Hindlimb muscle (tissue), 1 donor: ENCODE measurements at places on chromosomes 11 and 22.

DNA sequence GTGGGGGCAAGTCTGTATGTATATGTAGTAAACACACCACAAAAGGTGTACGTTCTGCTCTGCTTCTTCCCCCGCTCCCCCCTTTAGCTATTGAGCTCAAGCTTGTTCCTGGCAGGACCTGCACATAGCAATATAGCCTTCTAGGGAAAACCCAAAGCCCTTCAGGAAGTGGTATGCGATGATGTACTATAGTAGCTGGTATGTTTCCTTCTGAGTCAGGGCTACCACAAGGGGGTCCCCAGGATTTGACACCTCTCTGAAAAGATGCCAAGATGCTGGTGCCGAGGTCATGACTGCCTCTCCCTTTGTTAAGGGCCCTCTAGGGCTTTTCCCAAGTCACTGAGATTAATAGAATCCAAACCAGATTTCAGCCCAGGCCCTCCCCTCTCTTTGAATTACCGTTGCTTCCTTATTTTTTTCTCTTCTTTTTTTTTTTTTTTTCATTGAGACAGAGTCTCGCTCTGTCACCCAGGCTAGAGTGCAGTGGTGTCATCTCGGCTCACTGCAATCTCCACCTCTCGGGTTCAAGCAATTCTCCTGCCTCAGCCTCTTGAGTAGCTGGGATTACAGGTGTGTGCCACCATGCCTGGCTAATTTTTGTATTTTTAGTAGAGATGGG lies 268.4 kb downstream of the ETS1 start:
- no peak for DNase-seq

DNA sequence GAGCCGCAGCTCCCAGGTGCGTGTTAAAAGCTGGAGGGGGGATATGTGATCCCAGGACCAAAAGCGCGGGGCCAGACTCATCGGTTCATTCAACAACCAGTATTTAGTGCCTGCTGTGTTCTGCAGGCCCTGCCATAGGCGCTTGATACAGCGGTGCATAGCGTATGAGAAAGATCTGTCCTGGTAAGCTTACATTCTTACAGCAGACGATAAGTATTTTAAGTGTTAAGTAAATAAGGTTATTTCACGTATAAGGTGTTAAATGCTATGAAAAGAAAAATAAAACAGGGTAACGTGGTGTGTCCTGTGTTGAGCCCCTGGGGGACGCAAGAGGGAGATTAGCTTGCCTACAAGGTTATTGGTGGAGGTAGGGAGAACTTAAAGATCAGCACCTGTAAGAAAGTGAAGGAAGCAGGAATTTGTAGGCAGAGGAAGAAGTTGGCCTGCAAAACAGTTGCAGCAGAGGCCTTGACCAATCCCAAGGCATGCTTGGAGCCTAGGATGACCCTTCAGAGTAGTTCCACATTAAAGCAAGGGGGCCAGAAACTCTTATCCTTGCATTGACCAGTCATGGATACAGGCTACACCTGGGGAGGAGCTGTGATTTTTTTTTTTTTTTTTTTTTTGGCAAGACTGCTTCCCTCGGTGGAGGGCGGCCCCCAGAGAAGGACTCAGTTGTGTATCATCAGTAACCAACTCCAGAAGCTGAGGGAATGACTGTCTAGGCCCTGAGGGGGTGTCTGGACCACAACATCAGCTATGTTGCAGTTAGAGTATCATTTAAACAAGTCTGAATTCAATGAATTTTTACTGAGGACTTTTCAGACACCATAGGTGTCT lies 487 bp upstream of the LIPT2 start:
- DNase-seq, result no peak

GRCh38 chr11:44188643-44189042 lies 93.2 kb downstream of the EXT2 start:
- DNase-seq, result no peak

- no peak for DNase-seq
These were observed 18.8 kb downstream of the APOL4 start for GRCh38 chr22:36182857-36183256.

DNA sequence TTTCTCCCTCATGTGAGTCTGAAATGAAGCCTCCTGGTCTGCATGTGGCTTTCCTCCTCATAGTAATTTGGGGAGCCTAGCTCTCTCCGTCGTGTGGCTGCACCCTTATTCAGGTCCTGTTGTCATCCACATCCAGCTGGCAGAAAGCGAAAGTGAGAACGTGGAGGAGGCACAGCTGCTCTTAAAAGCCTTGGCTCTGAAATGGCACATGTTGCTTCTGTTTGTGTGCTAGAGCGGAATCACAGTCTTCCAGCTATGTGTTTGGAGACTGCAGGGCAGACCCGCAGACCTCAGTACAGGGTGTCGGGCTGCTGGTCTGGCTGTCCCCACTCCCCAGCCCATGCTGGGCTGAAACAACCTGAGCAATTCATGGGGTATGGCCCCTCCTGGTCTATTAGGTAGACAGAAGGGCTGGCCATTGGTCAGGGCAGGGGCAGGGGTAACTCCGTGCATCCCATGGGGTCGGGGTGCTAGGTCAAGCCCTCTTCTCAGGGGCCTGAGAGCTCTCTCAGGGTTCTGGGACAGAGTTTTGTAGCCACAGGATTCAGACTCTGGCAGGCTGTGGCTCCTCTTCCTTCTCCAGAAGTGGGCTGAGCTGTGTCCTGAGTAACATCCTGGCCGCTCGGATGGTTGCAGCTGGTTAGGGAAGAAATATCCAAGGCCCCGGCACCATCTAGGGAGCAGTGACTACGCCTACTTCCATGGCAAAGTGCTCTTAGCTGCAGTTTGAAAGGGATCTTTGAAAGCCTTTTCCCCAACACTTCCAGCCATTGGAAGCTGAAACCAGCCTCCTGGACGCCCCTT lies 50.6 kb downstream of the C11orf96 start:
- DNase-seq, result no peak

DNA sequence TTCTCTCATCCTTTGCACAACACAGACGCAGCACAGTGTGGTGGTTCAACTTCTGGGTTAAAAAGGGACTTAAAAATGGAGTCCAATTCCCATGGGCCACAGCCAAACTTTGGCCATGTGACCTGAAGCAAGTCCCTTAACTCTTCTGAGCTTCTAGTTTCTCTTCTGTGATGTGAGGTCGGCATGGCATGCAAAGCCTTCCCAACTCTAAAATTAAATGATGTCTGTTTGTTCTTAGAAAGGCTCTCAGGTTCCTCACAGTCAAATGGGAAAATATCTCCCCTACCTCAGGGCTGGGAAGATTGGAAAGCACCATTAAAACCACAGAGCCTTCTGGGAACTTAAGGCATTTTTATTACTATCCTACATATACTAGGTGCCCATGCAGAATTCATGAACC lies 38.8 kb downstream of the LGR4 start:
- no peak for DNase-seq

DNA sequence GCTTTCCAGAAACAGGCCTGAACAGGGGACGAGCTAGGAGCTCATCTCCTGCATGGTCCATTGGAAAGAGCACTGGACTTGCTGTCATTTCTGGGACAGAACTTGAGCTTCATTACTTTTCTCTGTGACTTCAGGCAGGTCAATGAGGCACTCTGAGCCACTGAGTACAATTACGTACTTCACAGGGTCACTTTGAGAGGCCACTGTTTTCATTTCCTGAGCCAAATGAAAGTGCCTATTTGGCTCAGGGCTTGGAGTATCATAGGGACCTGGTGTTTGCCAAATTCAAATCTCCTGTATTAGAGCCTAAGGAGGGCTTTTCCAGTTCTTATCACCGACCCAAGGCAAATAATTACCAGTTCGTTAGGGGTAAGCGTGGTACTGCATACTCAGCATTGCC lies 319.3 kb downstream of the CADM1 start:
- no peak for DNase-seq
